Glutamatergic neuron (in vitro differentiated cells): ENCODE measurements at places on chromosomes 7 and 10.
A peak's percentile ranks its signal among the peaks of the same experiment; 100 is the strongest.

- H3K4me1 ChIP-seq, result no peaks in the 10 kb centered on the region
- no peak for DNase-seq
- H3K4me3 ChIP-seq, result no peak overlapping the region
Observed at GRCh38 chr10:5234106-5234860, 37.6 kb downstream of the AKR1C4 start.

- DNase-seq, result no peak
- no peaks in the 10 kb centered on the region for H3K27me3 ChIP-seq
- H3K4me3 ChIP-seq, result no peak overlapping the region
- no peak overlapping the region for H3K27ac ChIP-seq
- H3K36me3 ChIP-seq, result peaks cover 18% of the 10 kb centered on the region
- H3K4me1 ChIP-seq, result peaks cover 8% of the 10 kb centered on the region
Observed at GRCh38 chr10:17655567-17656146, 11.7 kb downstream of the STAM start.

- no peak overlapping the region for H3K4me3 ChIP-seq
- H3K27ac ChIP-seq, result no peak overlapping the region
- DNase-seq, result no peak
- peaks cover 2% of the 10 kb centered on the region for H3K4me1 ChIP-seq
Observed at GRCh38 chr7:74220229-74220628, 10.4 kb downstream of the LAT2 start.

DNA sequence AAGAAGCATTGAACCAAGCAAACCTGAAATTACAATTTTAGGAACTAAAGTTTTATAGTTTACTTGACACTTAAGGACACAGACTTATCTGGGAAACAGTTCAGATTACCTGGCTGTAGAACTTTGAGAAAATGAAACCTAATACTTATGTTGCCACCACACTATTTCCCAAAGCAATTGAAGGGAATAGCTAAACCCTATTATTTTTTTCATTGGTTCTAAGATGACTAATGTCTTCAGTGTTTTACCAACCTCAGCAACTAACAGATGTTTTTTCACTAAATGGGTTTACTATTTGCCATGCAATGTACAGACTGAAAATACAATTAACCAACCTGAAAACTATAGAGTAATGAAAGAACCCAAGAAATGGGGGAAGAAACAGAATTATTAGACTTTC lies 689.6 kb downstream of the SORCS1 start:
- no peak overlapping the region for H3K27ac ChIP-seq
- H3K27me3 ChIP-seq, result no peaks in the 10 kb centered on the region
- H3K36me3 ChIP-seq, result no peaks in the 10 kb centered on the region
- H3K4me1 ChIP-seq, result no peaks in the 10 kb centered on the region
- no peak overlapping the region for H3K4me3 ChIP-seq

DNA sequence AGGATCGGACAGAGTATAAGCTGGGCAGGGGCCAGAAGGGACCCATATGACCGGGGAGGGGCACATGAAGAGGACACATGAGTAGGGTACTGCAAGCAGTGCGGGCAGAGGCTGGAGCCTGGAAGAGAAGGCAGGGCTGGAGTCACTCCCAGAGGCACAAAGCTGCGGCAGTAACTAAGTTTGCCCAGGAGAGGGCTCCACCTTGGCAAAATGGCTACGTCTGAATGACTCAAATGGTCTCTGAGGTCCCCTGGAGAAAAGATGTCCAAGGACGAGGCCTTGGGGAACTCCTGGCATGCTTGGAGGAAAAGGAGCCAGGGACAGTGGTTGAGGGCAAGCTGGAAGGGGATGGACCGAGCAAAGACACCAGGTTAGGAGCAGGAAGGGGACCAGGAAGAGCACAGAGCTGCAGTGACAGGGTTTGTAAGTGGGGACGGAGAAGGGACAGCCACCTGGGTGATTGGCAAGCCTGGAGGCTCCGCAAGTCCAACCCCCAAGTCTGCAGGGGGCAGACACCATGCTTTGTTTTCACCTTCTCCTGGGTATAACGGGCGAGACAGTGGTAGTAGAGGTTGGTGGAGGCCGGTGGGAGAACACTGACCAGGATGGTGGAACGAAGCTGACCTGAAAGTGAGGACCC lies 43.1 kb upstream of the LBX1 start:
- peak; percentile 85 for DNase-seq
- H3K4me1 ChIP-seq, result peaks cover 6% of the 10 kb centered on the region
- peak overlapping the region; percentile 48 for H3K27ac ChIP-seq
- peak overlapping the region; percentile 46 for H3K4me3 ChIP-seq
- peaks cover 13% of the 10 kb centered on the region for H3K27me3 ChIP-seq

DNA sequence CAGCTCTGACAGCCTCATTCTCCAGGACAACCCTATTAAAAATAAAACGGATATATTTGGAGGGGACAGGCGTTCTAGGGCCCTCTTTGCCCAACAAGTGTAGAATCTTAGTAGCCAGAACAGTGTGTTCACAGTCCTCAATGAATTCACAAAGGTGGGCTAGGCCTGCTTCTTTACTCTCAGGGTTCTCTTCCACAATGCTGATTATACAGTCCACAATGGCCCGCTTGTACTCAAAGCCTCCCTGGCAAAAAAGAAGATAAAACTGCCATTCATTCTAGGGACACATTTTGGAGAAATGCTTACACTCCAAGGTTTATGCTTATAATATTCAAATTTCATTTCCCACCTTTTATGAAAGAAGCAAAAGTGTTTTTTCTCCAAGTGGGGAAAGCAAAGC lies 62.6 kb downstream of the MEST start:
- H3K4me3 ChIP-seq, result no peak overlapping the region
- H3K27me3 ChIP-seq, result no peaks in the 10 kb centered on the region
- H3K4me1 ChIP-seq, result no peaks in the 10 kb centered on the region
- H3K36me3 ChIP-seq, result peaks cover 4% of the 10 kb centered on the region
- H3K27ac ChIP-seq, result no peak overlapping the region

- no peak for DNase-seq
- peaks cover 51% of the 10 kb centered on the region for H3K27me3 ChIP-seq
- no peaks in the 10 kb centered on the region for H3K36me3 ChIP-seq
- peaks cover 3% of the 10 kb centered on the region for H3K4me1 ChIP-seq
Observed at GRCh38 chr7:27115221-27116026, 12.9 kb upstream of the HOXA2 start.

GRCh38 chr7:91945476-91945875 lies 4.8 kb downstream of the AKAP9 start:
- H3K27ac ChIP-seq, result no peak overlapping the region
- peaks cover 5% of the 10 kb centered on the region for H3K4me1 ChIP-seq
- peaks cover 3% of the 10 kb centered on the region for H3K27me3 ChIP-seq
- H3K4me3 ChIP-seq, result no peak overlapping the region
- no peak for DNase-seq

DNA sequence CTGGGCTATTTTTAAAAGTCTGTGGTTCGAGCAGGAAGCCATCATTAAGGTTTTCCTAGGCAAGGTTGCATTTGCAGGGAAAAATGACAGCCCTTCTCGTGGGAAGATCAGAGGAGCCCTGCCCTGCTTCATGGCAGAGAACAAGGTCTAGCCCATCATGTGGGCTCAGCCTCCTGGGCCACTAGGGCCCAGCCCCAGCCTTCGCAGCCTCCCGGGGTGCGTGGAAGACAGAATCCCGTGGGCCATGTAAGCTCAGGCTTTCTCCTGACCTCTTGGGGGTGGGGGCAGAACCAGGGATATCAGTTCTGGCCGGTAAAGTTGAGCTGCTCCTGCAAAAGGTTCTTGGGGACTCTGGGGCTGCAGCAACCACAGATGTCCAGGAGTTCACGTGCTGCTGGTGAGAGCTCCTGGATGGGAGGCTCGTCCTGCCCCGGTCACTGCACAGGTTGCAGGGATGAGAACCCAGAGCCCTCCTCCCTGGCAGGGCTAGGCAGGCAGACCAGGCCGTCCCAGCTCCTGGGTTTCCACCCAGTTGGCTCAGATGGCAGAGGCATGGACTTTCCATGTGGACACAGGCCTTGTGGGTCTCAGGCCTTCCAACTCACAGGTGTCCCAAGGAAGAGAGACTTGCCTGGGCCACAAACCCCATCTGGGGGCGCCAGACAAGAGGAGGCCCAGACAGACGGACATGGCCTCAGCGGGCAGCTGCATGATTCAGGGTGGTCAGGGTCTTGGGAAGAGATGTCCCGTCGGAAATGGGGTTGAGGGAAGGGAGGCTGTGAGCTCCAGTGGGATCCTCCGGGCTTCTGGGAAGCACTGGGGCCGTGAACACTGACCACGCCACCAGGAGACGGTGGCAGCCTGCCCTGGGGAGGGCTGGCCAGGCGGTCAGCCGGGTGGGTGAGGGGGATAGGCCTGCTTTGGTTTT lies 126.2 kb downstream of the NEURL1 start:
- peaks cover 17% of the 10 kb centered on the region for H3K4me1 ChIP-seq
- no peak overlapping the region for H3K4me3 ChIP-seq
- no peaks in the 10 kb centered on the region for H3K36me3 ChIP-seq

DNA sequence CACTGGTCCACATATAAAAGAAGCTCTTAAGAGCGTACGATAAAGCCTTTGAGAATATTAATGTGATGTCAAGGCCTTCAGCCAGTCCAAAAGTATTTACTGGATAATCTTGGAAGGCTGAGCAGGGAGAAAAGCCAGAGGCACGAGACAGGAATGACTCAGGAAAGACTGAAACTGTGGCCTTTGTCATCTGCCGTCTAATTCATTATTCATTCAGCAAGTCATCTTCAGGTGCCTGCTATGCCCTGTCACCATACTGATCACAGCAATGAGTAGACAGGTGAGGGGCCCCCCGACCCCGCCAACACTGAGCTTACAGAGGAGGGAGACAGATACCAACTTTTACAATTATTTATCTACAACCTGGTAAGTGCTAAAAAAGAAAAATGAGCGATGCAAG lies 78.9 kb downstream of the VOPP1 start:
- H3K27me3 ChIP-seq, result no peaks in the 10 kb centered on the region
- peaks cover 11% of the 10 kb centered on the region for H3K4me1 ChIP-seq
- H3K27ac ChIP-seq, result no peak overlapping the region
- no peak overlapping the region for H3K4me3 ChIP-seq
- DNase-seq, result no peak

DNA sequence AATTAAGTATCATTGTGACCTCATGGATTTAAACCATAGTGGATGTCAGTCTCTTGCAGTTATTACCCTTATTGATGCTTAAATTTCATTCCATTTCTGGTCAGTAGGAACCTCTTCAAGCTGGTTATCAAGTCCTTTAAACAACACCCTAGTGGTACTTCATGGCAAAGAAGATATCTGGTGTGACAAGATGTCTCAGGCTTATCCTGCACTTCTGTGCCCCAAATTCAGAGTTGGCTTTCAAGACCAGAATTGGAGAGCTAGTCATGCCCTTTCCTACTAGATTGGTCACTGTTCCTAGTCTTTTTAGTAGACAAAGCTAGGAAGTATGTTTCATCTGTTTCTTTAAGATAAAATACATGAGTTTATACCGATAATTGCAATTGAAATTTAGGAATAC lies 54.9 kb downstream of the KMT2E start:
- H3K36me3 ChIP-seq, result no peaks in the 10 kb centered on the region
- no peak for DNase-seq
- H3K4me3 ChIP-seq, result no peak overlapping the region
- H3K27me3 ChIP-seq, result peaks cover 2% of the 10 kb centered on the region
- H3K27ac ChIP-seq, result no peak overlapping the region

DNA sequence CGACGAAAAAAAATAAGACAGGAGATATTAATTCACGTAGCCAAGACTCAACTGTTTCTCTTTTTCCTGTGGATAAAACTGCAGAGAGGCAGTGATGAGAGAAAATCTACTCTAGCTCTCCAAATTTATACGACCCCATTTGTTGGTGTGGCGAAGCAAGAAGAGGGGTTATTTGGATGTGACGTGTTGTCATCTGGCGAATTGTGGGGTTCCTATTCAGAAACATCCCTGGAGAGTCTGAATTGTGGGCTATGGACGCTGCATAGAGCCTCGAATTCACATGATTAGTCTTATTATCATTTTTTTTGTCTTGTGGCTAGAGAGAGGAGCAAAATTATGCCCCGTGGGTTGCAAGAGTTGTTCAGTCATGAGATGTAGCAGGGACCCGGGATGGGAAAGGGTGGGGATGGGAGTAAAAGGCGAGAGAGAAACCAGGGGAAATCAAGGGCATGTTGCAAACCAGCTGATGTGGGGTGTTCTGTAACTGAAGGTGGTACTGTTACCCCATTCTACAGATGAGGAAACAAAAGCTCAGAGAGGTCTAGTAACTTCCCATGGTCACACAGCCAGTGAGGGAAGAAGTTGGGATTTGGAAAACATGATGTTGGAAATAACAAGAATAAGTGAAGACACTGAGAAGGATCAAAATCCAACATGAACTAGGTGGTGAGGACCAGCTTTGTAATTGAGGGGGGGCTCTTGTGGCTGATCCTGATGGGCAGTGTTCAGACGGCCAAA lies 69.2 kb upstream of the SFMBT2 start:
- H3K4me1 ChIP-seq, result peaks cover 31% of the 10 kb centered on the region
- H3K27me3 ChIP-seq, result peaks cover 5% of the 10 kb centered on the region
- no peak for DNase-seq
- H3K27ac ChIP-seq, result no peak overlapping the region
- no peaks in the 10 kb centered on the region for H3K36me3 ChIP-seq
- H3K4me3 ChIP-seq, result no peak overlapping the region

GRCh38 chr10:119253433-119254174 lies 46.2 kb downstream of the GRK5 start:
- peak overlapping the region; percentile 71 for H3K4me3 ChIP-seq
- H3K4me1 ChIP-seq, result peaks cover 57% of the 10 kb centered on the region
- no peak for DNase-seq
- peak overlapping the region; percentile 78 for H3K27ac ChIP-seq
- peaks cover 6% of the 10 kb centered on the region for H3K36me3 ChIP-seq

DNA sequence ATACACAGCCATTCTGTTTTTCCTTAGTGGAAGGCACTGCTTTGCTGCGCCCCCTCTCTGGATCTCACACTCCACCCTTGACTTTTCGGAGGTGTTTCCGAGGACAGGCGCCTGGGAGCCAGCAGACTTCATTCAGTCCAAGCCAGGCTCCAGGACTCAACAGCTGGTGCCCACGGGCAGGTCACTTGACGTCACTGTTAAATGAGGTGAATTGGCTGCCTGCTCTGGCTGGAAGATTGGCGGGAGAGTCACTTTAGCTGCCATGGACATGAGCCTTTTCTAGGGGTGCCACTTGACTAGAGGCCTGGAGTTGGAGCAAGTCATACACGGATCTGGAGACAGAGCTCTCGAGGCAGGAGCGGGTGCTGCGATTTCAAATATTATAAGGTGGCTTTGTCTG lies 3.2 kb downstream of the HTRA1 start:
- H3K27me3 ChIP-seq, result peaks cover 25% of the 10 kb centered on the region
- H3K27ac ChIP-seq, result no peak overlapping the region
- no peak overlapping the region for H3K4me3 ChIP-seq
- no peaks in the 10 kb centered on the region for H3K36me3 ChIP-seq
- no peak for DNase-seq

GRCh38 chr10:24748214-24748613 lies 24.5 kb upstream of the ARHGAP21 start:
- no peaks in the 10 kb centered on the region for H3K4me1 ChIP-seq
- H3K27me3 ChIP-seq, result no peaks in the 10 kb centered on the region
- H3K27ac ChIP-seq, result no peak overlapping the region

- H3K4me3 ChIP-seq, result no peak overlapping the region
- no peak for DNase-seq
- no peaks in the 10 kb centered on the region for H3K4me1 ChIP-seq
Observed at GRCh38 chr7:128841171-128841690, 11.0 kb downstream of the FLNC start.

DNA sequence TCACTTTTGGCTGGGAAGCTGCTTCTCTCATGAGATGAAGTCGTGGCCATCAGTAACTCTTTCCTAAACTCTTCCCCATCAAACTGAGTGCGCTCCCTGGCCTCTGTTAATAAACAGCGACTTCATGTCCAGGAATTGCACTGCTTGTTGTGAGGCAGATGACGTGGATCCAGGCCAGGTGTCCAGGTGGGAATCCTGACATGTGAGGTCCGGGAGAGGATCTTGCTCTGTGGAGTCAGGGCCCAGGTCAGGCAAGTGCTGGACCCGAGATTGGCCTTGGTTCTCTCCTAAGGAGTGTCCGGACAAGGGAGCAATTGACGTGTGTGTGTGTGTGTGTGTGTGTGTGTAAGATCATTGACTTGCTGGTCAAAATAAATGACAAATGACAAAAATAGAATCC lies 362.7 kb downstream of the GLRX3 start:
- no peak for DNase-seq
- peaks cover 3% of the 10 kb centered on the region for H3K4me1 ChIP-seq
- H3K36me3 ChIP-seq, result peaks cover 10% of the 10 kb centered on the region
